ENCODE measurements at places on chromosomes 16 and 17.

- no peak for DNase-seq
Observed at GRCh38 chr17:83194761-83195329, 115.4 kb downstream of the METRNL start.

GRCh38 chr17:20084621-20085282, 75.6 kb downstream of the SPECC1 start:
- DNase-seq: no peak

- no peak for DNase-seq
Observed at GRCh38 chr17:37710344-37710886, 34.4 kb downstream of the HNF1B start.

- DNase-seq: no peak
Observed at GRCh38 chr16:89658221-89658879, 714 bp downstream of the SPATA33 start.

- DNase-seq: no peak
Observed at GRCh38 chr16:13866073-13866472, 53.9 kb upstream of the ERCC4 start.

GRCh38 chr17:82849076-82849945, 9.5 kb upstream of the ZNF750 start:
- no peak for DNase-seq

DNA sequence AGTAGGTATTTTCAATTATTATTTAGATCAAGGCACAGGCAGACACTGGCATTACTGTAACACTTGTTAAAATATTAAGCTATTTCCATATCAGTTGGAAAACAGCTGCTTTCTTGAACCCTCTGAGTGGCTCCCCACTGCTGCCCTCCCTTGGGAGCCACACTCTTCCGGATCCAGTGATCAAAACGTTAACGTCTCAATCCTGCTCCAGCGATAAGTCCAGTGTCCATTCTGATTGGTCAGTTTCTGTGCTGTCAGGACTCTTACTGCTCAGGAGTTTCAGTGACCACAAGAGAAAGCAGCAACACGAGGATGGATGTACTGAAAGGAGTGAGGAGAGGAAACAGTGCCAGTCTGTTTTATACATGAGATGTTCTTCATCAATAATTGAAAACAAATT, 13.8 kb upstream of the ZKSCAN2 start:
- no peak for DNase-seq

GRCh38 chr17:35548978-35549377, 11.5 kb upstream of the SLFN12L start:
- DNase-seq: no peak

DNA sequence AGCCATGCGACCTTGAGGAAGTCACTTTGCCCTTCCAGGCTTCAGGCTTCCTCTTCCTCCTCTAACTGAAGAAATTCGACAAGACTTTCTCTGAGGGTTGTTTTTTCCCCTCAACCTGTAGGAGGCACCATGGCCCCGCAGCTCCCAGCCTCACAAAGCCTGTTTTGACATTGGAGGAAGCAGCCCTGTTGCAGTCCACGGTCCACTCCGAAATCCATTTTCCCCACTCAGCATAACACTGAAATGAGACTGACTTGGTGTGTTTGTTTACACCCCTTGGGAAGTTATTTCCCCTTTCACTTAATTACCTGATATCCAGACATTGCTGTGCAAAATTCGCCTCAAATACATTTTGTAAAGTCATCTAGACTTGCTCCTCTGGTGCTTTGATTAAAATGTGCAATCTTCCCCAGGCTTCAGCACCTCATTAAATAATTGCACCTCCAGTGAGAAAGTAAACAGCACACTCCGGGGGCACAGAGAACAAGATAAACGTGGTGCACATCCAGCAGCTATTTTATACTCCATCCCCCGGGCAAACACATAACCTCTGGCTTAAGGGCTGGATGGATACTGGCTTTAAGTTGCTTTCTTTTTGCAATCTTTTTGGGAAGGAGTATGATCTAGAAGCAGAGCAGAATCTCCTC, 41.4 kb upstream of the PIRT start:
- DNase-seq: no peak

DNA sequence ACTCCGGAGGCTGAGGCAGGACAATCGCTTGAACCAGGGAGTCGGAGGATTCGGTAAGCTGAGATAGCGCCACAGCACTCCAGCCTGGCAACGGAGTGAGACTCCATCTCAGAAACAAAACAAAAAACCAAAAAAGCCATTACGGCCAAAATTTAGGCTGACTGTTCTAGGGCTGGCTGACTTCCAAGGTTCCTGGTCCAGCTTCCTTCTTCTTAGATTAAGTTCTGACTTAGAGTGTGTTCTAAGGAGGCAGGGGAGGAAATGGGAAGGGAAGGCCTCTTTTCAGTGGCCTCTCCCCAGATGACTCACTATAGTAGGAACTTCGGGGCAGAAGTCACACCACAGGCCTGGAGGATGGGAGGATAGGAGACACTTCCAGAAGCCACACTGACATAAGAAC, 27.7 kb upstream of the CLEC18B start:
- no peak for DNase-seq

DNA sequence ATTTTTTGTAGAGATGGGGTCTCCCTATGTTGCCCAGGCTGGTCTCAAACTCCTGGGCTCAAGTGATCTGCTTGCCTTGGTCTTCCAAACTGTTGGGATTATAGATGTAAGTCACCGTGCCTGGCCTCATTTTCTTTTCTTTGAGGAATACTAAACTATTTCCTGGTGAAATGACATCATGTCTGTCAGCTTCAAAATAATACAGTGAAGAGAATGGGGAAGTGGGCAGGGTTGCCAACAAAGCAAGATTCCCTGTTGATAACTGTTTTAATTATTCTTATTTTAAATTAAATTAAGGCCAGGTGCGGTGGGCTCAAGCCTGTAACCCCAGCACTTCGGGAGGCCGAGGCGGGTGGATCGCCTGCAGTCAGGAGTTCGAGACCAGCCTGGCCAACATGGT, 21.1 kb downstream of the PIPOX start:
- no peak for DNase-seq

- DNase-seq: no peak
Observed at GRCh38 chr17:80758481-80759376, 214.1 kb downstream of the RPTOR start.

DNA sequence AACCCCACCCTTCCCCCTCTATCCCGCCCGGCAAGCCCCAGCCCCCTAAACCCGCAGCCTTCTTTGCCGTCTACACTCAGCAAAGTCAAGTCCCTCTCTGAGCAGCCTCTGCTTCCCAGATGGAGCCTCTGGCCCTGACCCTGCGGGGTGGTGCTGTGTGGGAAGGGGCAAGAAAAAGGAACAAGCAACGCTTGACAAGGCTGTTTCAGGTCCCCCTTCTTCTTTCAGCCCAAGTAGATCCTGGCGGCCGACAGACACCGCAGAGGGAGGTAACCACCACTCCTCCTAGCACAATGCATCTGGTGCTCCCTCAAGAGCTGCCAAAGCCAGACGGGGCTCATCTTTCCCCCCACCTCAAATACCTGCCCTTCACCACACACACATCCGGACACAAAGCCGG, 178.3 kb downstream of the ENGASE start:
- DNase-seq: no peak

- no peak for DNase-seq
Observed at GRCh38 chr17:64369007-64369893, 21.4 kb downstream of the PECAM1 start.

- DNase-seq: no peak
Observed at GRCh38 chr17:55770196-55770870, 19.5 kb downstream of the PCTP start.

GRCh38 chr17:44942456-44942855, 5.1 kb downstream of the KIF18B start:
- DNase-seq: no peak

- no peak for DNase-seq
Observed at GRCh38 chr17:43898446-43898845, 8.9 kb downstream of the MPP2 start.

DNA sequence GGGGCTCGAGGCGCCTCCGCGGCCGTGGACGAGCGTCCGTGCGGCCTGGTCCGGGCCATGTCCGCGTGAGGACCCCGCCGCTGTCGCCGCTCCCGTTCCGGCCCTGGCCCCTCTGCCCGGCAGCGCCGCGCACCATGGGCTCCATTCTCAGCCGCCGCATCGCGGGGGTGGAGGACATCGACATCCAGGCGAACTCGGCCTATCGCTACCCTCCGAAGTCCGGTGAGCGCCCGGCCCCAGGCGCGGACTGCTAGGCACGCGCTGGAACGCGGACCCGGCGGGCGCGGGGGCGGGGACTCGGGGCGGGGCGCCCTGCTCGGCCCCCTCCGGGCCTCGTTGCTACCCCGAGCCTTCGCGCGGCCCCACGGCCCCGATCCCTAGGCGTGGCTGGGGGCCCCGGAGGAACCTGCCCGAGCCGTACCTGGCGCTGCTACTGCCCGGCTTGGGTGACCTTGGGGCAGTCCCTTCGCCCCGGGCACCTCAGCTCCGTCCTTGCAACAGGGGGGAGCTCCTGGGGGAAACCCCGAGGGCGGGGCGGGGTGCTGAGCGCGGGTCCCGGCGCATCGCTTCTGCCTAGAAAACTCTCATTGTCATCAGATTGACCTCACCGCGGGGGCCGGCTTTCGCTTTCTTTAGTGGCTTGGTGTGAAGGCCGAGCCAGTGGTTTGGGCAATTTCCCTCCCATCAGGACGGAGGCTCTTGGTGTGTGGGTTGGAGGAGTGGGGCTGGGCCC, 367 bp downstream of the MGRN1 start:
- no peak for DNase-seq

GRCh38 chr17:50919321-50920040, 53.3 kb upstream of the TOB1 start:
- peak; percentile 63 for DNase-seq

- no peak for DNase-seq
Observed at GRCh38 chr16:24955975-24956731, 59.0 kb downstream of the ARHGAP17 start.

- DNase-seq: no peak
Observed at GRCh38 chr16:14181371-14182050, 110.4 kb downstream of the MRTFB start.

GRCh38 chr17:29045026-29045425, 2.1 kb downstream of the PIPOX start:
- no peak for DNase-seq

DNA sequence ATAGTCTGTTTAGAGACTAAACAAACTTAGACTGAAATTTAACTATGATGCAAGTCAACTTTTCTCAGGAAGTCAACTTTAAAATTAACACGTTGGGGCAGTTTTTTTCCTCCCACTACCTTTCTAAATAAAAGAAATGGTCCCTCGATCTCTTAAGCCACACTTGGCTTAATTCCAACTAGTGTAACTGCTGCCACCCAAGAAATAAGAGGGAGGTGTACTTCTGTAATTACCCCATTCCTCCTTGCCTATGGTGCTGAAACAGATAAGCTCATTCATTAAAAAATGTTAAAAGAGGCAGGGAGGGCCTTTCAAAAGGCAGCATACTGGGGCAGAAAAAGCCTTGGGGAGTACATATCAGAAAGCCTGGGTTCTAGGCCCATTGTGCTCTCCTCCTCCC, 59.8 kb downstream of the NCOR1 start:
- no peak for DNase-seq

DNA sequence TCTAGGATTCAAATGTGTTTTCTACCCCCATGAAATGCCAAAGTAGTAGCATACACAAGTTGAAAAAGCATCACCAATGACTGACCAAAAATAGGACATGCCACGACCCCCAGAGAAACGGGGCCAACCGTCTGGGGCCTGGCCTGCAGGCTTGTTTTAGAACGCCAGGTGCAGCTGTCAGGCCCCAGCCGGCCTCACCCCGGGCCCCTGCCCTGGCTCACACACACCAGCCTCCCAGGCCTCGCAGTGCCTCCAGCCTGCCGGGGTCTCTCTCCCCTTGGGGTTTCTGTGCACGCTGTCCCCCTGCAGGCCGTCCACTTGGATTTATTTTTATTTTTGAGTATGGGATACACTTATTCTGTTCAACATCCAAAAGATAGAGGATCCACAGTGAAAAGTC, 7.9 kb downstream of the KATNB1 start:
- no peak for DNase-seq

DNA sequence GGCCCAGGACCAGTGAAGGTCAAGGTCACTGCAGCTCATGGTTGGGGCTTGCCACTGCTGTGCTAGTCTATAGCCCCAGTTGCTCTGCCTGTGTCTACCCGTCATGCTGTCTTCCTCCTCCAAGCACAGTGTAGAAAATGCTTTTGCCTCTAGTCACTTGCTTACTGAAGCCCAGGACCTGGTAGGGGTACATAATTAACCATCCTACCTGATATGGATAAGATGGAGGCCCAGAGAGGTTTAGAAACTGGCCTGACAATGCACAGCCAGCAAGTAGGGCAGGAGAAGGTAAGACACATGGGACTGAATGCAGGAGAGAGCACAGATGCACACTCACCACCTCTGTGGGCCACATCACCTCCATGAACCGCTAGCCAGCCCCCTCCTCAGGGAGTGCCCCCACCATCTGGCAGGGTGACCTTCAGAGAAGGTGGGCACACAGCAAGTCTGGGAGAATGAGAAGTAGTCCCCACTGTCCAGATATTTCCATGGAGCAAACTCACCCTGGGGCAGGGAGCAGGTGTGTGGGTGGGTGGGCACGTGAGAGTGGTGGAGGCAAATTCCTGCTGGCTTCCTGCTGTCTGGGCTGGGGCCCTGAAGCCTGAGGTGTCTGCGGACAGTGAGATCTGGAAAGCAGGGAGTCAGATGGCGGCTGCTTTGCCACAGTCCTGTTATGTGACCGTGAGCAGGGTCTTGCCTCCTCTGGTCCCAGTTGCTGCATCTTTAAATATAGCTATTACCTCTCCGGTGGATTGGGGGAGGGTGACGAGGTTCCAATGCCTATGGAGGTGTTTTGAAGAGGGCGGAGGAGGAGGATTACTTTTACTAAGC, 1.0 kb downstream of the CX3CL1 start:
- no peak for DNase-seq

DNA sequence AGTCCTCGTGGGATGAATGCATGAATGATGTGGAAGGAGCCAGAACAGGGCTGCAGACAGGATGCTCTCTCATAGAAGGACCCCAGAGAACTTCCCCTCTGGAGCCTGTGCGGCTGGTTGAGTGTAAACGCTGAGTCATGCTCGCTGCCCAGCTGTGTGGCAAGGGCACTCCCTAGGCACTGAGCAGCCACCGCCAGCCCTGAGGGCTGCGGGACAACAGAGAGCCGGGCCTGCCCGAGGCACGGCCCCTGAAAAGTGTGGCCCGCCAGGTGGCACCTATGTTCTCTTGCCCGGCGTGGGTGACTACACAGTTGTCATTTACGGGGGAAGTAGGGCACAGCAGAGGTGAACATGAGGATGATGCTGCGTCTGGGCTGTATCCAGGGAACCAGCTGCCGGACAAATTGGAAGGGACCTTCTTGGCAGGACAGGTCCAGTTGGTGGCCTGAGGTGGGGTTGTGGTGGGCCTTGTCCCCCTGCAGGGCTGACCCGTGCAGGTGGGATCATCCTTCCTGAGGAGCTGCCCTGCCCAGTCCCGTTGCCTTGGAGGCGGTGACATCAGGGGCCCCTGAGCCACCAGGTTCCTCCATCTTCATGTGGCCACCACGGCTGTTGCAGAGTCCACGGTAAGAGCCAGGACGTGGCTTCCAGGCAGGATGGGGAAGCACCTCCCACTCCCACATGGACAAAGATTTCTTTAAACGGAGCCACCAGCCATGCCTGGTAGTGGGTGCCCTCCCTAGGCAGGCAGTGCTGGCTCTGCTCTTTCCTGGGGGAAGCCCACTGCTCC, 94.8 kb upstream of the CBX4 start:
- no peak for DNase-seq
